ENCODE measurements at places on chromosomes 1 and 21.

- DNase-seq = no peak
These were observed 49.0 kb downstream of the LTN1 start for GRCh38 chr21:28943631-28944030.

- DNase-seq = no peak
These were observed 252.8 kb downstream of the FOXD2 start for GRCh38 chr1:47690341-47691250.

DNA sequence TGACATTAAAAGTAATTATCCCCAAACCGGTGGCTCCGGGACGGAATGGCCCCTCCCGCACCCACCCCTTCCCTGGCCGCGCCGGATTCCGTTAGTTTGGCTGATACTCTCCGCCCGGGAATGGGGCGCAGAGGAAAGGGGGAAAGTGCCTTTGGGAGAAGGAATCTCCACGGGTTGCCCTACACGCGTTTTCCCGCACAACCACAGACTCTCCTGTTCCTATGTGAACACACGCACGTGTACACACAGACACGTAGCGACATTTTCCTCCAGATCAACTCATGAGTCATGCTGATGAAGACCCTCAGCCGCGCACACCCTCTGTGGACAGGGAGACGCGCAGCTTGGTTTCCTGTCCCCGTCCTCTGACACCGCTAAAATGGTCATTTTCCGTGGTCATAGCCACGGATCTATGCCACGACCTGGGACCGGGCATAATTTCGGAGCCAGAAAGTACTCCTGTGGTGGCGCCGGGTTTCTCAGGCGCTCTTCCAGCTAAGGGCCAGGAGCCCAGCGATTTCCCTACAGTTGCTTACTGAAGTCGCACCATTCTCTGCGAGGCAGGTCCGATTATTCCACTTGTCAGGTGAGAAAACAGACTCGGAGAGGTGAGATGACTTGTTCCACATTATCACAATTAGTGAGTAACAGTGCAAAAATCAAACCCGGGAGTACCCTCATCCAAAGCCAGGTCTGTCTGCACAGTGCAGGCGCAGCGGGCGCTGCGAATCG lies 4.0 kb upstream of the DMRTA2 start:
- no peak for DNase-seq

- DNase-seq = no peak
These were observed 9.3 kb upstream of the CACYBP start for GRCh38 chr1:174990382-174990999.

DNA sequence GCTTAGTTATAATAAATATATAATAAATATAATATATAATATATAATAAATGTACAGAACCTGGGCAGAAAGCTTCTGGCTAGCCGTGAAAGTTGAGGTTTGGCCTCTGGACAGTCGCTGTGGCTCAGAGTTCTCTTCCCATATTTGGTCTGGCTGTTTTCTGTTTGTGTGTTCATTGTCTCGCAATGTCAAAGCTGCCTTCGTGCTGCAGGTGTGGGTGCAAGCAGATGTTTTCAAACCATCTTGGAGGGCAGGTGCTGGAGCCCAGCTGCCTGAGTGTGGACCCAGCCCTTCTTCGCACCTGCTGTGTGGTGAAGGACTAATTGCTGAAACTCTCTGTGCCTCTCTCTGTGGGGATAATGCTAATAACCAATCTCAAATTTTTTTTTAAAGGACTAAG lies 3.6 kb upstream of the CSTB start:
- no peak for DNase-seq

- DNase-seq = no peak
These were observed 95.3 kb downstream of the ADARB1 start for GRCh38 chr21:45169682-45170081.

- DNase-seq = no peak
These were observed 329.3 kb downstream of the BARHL2 start for GRCh38 chr1:90387805-90388204.

- peak; percentile 61 for DNase-seq
These were observed 12.6 kb downstream of the PYCR2 start for GRCh38 chr1:225911191-225912130.

DNA sequence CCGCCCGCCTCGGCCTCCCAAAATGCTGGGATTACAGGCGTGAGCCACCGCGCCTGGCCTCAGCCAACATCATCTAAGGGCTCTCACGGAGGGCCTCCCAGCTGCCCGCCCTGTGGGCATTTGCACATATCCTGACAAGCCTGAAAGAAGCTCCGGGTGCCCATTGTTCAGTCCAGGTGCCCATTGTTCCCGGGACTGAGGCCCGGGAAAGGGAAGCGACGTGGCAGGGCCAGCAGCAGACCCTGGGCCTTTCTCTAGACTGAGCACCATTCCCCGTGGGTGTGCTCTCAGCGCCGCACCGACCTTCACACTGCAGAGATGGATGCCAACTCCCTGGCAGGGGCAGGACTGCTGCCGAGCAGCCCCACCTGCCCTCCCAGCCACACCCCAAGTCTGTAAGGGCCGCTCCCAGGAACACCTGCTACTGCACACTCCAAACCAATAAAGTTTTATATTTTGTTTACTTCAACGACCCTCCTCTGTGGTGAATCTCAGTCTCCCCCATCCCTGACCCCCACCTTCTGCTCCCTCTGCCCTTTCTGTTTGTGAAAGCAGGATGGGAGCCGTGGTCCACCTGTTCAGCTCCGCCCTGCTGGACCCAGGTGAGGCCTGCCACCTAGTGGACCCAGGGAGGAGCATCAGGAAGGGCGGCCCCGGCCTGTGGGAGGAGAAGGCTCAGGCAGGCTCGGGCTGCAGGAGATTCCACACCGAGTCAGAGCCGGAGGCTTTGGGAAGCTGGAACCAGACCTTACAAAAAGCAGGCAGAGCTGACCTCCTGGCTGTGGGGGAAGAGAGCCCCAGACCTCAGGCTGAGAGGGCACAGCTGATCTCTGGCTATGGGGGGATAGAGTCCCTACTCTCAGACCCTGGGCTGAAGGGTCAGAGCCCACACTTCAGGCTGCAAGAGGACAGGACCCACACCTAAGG lies 1.1 kb upstream of the TMEM82 start:
- peak; percentile 47 for DNase-seq

- no peak for DNase-seq
These were observed 16.0 kb upstream of the ZFYVE9 start for GRCh38 chr1:52125736-52126359.

GRCh38 chr21:20108016-20108415 lies 890.2 kb upstream of the NCAM2 start:
- no peak for DNase-seq

DNA sequence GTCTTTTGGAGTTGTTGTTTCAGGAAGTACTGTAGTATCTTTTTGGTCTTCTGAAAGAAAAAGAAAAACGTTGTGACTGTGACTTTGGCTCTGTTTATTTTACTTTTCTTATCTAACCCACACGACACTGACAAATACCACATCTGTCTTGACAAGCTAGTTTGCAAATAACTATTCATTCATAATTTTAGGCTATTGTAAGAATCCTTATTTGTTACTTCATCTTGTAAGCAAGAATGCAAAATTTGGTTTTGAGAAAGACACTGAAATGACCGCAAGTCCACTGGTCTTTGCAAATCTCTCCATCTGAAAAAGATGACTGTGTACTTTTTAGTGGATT lies 12.7 kb downstream of the TGFB2 start:
- no peak for DNase-seq

DNA sequence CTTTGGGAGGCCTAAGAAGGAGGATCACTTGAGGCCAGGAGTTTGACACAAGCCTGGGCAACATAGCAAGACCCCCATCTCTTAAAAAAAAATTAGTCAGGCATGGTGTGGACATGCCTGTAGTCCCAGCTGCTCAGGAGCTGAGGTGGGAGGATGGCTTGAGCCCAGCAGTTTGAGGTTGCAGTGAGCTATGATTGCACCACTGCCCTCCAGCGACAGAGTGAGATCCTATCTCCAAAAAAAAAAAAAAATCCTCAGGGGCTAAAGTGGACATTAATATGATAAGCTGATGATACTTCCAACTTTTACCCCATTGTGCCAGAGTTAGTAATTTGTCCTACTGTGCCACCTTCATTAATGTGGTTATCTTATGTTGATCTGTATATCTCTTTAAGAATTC lies 327.8 kb upstream of the FMN2 start:
- no peak for DNase-seq

GRCh38 chr1:42189931-42190853 lies 25.6 kb upstream of the GUCA2A start:
- DNase-seq = no peak

DNA sequence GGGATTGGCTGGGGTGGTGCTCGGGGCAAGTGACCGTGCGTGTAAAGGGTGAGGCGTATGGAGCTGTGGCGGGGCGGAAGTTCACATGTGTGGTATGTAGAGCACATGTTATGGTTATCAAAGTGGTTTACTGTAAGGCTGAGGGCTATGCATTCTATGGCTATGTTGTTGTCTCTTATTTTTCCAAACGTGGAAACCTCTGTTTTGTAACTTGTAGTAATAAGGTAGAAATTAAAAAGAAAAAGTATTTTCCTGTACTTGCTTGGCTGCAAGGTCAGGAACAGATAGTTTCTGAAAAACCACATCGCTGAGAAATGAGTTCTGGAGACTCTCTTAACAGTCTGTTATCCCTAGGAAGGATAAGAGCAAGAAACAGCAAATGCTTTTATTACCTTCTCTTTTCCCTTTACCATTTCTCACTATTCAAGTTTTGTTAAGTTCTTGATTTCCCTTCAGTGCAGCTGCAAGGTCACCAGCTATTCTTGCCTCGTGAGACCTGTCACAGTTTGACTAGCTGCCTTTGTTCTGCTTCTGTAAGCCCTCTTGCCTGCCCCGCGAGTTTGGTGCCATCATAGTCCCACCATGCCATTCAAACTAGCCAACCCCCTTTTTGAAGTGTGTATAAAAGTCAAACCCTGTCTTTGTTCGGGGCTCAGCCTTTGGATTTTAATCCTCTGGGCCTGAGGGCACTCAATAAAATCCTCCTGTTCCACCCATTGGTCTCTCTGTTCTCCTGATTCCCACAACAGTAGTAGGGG lies 9.5 kb downstream of the RNU1-2 start:
- no peak for DNase-seq

DNA sequence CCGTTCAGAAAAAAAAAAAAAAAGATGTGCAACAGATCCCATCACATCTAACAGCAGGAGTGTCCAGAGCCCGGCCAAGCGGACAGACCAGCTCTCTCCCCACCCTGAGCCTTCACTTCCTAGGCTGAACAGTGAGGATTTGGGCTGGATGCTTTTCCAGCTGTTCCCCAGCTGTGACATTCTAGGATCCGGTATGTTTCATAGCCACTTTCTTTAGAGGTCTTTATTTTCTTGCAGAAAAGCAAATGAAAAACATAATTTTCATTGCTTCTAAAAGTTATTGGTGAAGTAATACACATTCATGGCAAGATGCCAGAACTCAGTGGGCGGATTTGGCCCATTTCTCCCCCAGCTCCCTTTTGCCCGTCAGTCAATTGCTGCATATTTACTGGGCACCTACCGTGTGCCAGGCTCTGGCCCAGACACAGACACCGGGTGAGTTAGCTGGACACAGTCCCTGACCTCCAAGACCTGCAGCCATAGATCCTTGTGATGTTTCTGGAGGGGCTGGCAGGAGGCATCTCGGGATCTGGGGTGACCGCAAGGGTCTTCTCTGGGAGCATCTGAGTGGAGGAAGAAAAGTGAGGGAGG lies 213.7 kb upstream of the VAMP3 start:
- DNase-seq = no peak

- DNase-seq = no peak
These were observed 28.9 kb downstream of the MAP10 start for GRCh38 chr1:232834066-232834465.

DNA sequence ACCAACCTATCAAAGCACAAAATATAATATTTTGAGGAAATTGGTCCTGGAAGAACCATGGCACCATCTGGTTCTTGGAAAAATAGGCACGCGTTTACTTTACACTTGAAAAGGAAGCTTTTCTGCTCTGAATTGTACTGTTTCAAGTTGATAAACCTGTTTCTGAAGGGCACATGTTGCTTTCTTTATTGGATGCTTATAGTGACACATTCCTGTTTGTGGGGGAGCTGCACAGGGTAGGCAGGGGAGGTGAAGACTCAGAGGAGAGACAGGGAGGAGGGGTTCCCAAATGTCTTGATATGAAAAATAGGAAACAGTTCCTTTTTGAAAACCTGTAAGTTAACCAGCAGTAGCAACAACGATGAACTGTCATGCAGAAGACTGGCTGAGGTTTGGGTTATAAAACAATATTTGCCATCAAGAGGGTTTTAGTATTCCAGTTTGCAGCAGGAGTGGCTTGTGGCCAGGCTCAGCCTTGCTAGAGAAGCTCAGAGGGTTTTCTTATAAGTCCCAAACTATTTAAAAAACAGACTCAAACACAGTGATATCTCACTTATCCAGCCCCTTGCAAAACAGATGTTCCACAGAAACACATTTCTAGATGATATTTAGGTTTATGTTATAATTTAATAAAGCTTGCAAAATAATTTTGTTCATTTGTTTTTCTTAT lies 127.0 kb upstream of the MROH9 start:
- DNase-seq = no peak

- no peak for DNase-seq
These were observed 85.1 kb downstream of the CAPZB start for GRCh38 chr1:19400192-19400611.

- no peak for DNase-seq
These were observed 59.3 kb upstream of the GJB5 start for GRCh38 chr1:34695580-34695979.

GRCh38 chr1:53123453-53124140 lies 18.8 kb downstream of the SLC1A7 start:
- no peak for DNase-seq

- no peak for DNase-seq
These were observed 545.7 kb downstream of the OMA1 start for GRCh38 chr1:58000821-58001220.

- no peak for DNase-seq
These were observed 3.3 kb downstream of the RSRP1 start for GRCh38 chr1:25243907-25244306.

GRCh38 chr1:39410915-39411436 lies 80.5 kb upstream of the BMP8A start:
- peak; percentile 46 for DNase-seq

GRCh38 chr1:4733446-4734177 lies 79.2 kb downstream of the AJAP1 start:
- DNase-seq = no peak

- no peak for DNase-seq
These were observed 24.2 kb upstream of the HSD3B1 start for GRCh38 chr1:119482517-119483425.

DNA sequence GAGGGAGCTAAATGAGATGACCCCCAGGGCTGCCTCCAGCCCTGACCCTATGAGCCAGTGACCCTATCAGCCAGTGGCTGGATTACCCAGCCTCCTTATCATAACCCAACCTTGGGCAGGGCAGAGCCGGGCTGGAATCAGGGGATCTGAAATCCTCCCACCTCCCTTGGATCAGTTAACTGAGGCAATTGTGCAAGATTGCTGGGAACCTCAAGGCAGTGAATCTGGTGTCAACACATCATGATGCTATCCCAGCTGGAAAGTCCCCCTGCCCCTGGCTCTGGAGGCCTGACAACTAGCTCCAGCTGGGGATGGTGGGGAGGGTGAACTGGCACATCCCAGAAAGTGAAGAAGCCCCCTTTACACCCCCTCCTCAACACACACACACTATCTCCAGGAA lies 6.4 kb upstream of the TSPAN1 start:
- DNase-seq = no peak
